CD4-positive, alpha-beta T cell treated with Interleukin-6 at 100 ng/mL for 8 hours (primary cell): ENCODE measurements at places on chromosomes 16 and 17.

GRCh38 chr17:82353484-82353883 lies 5.6 kb upstream of the TEX19 start:
- DNase-seq = no peak

GRCh38 chr16:53518550-53519416 lies 15.8 kb upstream of the AKTIP start:
- DNase-seq = peak; percentile 79

DNA sequence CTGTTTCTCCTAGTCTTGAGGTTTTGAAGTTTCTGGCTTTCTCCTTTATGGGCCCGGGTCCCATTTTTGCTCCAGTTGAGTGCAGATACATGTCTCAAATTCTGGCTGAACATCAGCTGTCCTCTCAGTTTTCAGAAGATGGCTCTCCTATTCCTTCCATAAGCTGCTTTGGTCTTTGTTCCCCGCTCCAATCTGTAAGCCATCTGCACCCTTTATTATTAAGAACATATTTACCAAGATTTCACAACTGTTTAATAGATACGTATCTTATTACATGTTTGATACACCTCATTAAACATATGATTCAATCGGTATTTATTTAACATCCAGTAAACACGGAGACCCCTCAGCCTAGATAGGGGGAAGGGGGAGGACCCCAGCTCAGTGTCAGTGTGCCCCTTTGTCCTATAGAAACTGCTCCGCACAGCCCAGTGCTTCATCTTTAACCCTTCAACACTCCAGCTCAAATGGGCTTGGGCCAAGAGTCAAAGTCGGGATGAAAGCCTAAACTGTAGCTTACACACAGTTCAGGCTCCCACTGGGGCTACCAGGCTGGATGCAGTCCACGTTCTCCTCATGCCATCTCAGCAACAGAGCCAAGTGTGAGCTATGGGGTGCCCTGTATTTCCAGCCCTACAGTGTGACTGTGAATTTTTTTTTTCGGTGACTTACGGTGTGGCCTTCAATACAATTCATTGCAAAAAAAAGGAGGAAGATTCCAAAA lies 166.0 kb upstream of the ZFHX3 start:
- DNase-seq = no peak

DNA sequence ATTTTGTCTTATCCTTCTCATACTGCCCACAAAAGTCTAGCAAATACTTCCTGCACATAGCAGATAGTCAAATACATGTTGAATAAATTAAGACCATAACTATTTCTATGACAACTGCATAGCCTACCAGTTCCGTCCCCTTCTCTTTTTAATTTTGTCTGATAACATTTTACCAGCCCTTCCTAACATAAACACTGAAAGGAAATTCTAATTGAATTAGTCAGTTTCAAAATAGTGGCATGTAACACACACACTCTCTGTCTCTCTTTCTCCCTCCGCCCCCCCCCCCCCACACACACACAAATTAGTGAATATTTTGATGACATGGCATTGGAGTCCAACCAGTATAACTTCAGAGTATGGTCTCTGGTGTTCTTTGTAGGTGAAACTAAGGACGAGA lies 41.8 kb downstream of the TNRC6C start:
- no peak for DNase-seq

- DNase-seq = no peak
Measured at GRCh38 chr16:58699151-58699550, 14.6 kb upstream of the SLC38A7 start.

GRCh38 chr16:69839240-69839688 lies 77.1 kb downstream of the WWP2 start:
- no peak for DNase-seq

GRCh38 chr16:64225696-64226095 lies 896.2 kb downstream of the CDH11 start:
- DNase-seq = no peak

DNA sequence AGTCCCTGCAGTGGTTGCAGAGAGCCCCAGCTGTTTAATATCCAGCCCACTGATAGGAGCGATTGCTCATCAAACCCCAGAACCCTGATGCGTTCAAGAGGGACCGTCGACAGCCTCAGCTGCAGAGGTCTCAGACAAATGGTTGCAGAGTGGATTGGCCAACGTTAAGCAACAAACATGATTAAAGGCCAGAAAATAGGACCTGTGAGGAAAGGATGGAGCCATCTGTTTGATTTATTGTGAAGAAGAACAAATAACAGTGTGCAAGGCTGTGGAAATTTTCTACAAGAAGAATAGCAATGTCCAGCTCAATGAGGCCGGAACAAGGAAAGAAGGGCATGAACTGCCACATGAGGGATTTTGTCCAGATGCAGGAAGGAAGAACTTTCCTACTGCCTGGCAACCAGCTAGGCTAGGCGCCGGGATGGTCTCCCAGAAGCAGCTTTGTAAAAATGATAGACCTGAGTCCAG lies 138.4 kb upstream of the DNAH9 start:
- no peak for DNase-seq

- no peak for DNase-seq
Measured at GRCh38 chr17:61872099-61872498, 8.8 kb upstream of the BRIP1 start.

GRCh38 chr17:61805399-61805798 lies 57.9 kb downstream of the BRIP1 start:
- no peak for DNase-seq

DNA sequence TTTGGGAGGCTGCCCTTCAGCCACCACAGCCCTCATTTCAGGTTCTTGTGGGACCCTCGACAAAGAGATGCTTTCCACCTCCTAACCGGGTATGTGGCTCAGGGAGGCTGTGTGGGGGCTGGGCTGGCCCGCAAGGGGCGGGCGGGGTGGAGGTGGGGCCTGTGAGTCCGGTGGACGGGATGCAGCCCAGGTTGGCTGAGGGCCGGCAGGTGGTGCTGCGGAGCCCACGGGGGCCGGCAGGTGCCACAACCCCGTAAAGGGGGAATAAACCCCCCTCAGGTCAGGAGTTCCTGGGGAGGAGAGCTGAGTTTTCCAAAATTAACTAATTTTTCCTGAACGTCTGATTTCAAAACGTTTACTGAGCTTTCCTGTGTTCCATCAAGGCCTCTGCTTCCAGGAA lies 4.9 kb upstream of the CIAO3 start:
- no peak for DNase-seq

DNA sequence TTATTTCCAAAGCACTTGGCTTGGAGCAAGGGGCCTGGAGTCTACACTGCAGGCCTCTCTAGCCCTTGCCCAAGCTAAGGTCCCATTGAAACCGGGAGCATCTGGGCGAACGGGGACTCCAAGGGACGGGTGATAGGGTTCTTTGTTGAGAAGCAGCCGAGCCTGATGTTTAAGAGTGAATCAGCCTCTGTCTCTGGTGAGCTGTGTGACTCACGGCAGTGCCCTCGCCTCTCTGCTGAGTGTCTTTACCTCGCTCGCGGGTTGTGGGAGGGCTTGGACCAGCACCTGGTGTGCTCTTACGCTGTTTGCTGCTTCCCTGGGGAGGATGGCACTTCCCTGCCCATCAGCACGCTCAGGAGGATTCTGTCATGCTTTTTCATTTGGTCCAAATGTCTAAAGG lies 1.3 kb downstream of the HGS start:
- no peak for DNase-seq

DNA sequence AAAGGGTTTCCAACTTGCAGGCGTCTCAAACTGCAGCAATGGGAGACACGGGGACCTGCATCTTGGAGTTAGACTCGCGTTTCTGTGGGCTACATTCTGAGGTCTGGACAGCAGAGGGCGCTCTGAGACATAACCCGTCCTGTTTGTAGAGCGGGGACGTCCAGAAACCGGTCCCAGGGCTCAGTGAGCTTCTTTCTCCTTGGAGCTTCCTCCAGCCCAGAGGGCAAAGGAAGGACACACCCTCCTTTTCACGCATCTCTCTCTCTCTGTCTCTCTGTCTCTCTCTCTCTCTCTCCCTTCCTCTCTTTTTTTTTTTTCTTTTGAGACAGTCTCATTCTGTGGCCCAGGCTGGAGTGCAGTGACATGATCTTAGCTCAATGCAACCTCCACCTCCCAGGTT lies 19.8 kb downstream of the COX4I1 start:
- peak; percentile 78 for DNase-seq

- DNase-seq = no peak
Measured at GRCh38 chr16:8908810-8909468, 26.8 kb downstream of the LITAFD start.

DNA sequence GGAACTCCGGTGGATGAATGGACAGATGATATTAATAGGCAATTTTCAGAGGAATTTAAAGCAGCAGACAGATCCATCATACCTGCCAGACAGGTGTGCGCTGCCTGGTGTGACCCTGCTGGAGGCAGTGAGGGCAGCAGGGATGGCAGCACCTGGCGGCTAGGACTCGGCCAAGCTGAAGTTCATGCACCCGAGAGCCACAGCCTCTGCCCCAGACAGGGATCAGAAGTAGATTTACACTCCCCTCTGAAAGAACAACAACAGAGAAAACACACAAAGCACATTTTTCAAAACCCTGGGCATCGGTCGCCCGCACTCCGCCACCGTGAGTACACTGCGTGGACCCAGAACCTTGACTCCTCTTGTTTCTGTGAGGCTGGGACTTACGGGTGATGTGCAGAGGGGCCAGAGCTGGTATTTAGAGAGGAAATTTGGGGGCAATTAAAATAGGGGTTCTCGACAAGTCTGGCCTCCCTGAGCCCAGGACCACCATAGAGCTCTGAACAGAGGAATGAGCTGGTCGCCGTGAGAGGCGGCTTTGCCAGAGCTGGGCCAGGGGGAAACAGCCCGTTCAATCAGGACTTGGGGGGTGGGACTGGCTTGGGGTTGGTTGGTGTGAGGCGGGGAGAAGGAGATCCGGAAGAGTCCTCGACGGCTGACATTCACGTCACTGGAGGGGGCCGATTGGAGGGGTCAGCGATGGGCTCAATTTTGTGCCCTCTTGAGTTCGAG lies 101.0 kb downstream of the METRNL start:
- no peak for DNase-seq

DNA sequence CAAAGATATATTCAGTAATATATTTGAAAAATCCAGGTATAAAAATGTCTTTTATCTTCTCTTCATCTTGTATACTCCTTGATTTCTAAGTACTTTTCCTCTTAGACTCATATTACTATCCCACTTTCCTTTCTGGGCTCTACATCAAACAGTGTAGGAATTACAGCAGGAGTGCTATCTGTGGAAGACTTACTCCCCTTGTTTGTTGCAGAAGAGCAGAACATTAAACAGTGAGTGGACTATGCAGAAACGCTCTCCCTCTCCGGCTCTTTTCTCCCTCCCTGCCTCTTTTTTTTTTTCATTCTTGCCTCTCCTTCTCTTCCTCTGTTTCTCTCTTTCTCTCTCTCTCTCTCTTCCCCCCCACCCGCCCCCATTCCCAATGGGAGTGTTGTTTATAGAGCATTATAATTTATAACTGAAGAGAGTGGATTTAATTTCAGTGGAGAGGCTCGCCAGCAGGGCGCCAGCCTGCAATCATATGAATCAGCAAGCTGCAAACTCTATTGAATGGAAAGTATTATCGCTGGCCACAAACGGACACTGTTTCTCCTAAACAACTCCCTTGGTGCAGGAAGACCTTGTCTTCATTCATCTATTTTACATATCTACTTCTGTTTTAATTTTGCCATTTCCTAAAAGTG lies 242.3 kb upstream of the TBX2 start:
- DNase-seq = no peak

DNA sequence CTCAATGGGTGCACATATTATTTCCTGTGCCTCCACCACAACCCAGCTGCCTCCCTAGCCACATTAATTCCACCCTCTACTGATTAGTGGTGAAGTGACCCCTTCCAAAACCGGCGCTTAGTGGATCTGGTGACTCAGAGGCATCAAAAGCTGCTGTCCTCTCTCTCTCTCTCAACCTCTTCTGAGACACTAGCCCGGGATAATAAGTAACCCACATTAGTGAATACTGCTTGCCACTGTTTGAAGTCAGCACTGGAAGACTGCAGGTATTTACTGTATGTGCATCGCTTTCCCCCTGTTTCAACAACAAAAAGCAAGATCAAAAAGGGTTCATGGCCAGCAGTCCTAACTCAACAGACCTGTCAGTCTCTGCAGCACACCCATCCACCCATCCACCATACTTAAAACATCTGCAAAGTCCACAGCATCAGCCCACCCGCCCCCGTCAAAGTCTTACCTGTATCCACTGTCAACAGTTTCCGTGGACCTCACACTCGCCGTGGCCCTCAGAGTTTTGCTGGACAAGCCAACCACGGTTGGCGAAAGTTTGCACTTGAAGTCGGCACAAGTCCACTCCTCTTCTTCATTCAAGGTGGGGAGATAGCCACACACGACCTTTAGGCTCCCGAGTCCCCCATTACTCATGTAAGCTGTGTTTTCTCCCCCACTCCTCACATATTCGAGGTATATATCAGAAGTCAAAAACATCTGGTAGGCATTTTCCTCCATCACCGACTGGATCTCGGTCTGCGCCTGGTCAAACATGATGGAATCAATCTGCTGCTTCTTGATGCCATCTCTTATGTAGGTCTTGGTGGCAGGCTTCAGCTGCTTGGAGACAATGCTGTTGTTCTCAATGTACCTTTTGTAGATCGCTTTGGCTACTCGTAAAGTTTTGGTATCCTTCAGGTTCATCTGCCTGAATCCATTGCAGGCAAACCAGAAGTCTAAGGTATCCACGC lies 3.8 kb downstream of the AXIN2 start:
- DNase-seq = peak; percentile 39
